ENCODE measurements at places on chromosomes 5 and 9.

GRCh38 chr9:13070612-13071595 lies 208.6 kb downstream of the MPDZ start:
- DNase-seq, result no peak

DNA sequence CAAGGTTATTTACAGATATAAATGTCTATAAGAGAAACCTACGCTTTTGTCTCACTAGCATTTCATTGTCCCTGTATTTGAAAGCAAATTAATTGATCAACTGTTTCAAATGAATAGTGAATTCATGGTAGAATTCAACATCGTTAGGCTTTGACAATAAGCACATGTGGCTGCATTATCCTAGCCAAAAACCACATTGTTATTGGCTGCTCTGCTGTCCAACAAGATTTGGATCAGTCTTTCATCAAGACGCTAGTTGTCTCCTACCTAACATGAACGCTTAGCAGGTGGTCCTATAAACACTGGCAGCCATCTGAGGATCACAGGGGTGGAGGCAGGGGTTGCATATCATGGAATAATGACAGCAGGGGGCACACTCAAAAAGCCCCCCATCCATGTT lies 455.0 kb downstream of the CTNND2 start:
- no peak for DNase-seq

DNA sequence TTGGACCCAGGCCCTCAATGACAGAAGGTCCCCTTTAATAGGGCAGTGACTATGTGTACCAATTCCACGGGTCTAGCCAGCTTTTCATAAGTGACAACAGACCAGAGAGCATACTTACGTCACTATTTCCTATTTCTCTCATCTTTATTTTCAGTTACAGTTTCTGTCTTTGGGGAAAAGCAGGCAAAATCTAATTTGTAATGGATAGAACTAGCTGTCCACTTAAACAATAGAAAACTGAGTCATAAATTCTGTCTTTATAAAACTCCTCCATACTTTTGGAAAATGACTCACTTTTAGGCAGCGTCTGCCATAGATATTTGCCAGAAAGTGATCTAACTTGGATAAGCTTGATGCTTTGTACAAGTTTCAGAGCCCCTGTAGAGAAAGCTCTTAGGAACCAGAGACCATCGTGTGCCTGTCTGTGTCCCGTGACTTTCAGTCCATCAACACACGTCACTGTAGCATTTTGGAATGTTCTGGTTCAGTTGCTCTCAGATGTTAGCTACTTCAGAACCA lies 101.9 kb downstream of the F2RL2 start:
- DNase-seq, result no peak

DNA sequence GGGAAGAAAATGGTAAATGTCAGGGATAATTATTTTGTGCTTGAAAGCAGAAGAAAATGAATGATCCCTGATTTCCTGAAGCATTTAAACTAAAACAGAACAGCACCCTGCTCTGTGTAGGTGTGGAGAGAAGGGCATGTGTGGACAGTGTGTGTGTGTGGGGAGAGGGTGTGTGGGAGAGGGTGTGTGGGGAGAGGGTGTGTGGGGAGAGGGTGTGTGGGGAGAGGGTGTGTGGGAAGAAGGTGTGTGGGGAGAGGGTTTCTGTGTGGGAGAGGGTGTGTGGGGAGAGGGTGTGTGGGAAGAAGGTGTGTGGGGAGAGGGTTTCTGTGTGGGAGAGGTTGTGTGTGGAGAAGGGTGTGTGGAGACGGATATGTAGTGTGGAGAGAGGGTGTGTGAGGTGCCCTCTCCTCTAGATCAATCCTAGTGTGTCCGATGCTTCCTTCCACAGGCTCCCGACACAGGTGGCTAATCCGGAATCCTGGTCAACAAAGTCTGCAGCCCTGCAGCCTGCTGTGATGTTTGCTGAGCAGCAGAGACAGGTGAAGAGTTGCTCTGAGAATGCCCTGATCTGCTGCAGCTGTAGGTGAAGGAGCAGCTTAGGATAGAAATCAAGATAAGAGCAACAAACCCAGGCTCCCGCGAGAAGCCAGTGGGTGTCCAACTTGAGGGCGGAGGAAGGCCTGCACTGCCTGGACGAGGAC lies 15.5 kb downstream of the IRX4 start:
- no peak for DNase-seq

- no peak for DNase-seq
Observed at GRCh38 chr9:35518981-35519679, 29.2 kb downstream of the RUSC2 start.
